ENCODE measurements at places on chromosomes 16 and 17. TPM values are rescaled to one million over a fixed set of nuclear protein-coding genes. Genes with fewer than 3 reads are reported as not detected.

Gene SNX11
- 28.7 TPM for total RNA-seq

Gene MT3
- total RNA-seq: 0.62 TPM

Gene TMEM208
- 86.6 TPM for total RNA-seq

Gene MLYCD
- 1.9 TPM for total RNA-seq

Gene PTGES3L
- total RNA-seq: 0.87 TPM

Gene MPP2
- 1.8 TPM for total RNA-seq

Gene SLC5A10
- 0.17 TPM for total RNA-seq
